Stimulated activated naive CD8-positive, alpha-beta T cell treated with anti-CD3 and anti-CD28 coated beads, Interleukin-15, Interleukin-2, amounts not matched to agents 100 U/mL and 50 U/mL, for 24 hours (primary cell): ENCODE measurements at places on chromosomes 2 and 18.
A peak's percentile ranks its signal among the peaks of the same experiment; 100 is the strongest.

DNA sequence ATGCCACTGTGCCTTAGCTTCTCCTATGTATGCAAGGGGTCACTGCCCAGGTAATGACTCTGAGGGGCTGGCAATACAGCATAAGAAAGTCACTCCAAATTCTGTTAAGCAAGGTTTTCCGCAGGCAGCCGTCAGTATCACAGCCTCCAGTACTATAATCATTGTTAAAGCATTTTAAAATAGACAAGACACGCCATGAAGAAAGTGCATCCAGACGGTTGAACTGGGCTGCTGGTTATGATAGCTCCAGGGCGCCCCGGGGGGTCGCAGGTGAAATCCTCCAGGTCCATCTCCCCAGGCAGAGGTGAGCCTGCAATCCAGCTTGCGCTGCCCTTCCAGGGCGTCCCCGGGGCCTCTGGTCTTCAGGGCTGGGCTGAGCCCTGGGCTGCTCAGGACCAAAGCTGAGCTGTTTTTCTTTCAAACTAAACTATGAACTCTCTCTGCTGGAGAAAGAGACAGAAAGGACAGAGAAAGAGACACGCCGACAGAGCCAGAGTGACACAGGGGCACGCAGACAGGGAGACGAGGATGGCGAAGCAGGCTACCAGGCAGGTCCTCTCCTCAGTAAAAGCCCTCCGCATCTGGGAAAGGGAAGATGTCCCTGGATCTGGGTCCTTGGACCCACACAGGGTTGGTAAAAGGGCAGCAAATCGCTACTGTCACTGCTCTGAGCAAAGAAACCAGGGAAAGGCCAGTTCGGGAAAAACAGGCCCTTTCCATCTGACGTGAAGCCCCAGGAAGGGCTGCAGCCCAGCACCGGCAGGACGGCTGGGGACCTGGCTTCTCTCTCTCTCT lies 2.1 kb upstream of the TWIST2 start:
- no peak for DNase-seq

DNA sequence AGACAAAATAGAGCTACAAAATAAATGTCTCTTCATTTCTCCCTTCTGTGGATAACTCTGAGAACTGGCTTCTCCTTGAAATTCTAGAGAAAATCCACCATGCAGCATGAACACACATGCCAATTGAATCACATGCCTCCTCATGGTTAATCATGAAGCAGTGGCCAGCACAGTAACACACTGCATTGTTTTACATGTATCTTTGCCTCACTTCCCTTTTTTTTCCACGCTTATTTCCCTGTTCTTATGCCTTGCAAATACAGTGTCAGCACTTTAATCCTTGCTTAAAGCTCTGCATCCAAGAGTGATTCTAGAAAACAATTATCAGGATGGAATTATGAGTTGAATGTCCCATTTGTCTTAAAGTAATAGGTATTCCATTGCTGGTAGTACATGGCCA lies 50.3 kb upstream of the ZBTB7C start:
- DNase-seq, result no peak

DNA sequence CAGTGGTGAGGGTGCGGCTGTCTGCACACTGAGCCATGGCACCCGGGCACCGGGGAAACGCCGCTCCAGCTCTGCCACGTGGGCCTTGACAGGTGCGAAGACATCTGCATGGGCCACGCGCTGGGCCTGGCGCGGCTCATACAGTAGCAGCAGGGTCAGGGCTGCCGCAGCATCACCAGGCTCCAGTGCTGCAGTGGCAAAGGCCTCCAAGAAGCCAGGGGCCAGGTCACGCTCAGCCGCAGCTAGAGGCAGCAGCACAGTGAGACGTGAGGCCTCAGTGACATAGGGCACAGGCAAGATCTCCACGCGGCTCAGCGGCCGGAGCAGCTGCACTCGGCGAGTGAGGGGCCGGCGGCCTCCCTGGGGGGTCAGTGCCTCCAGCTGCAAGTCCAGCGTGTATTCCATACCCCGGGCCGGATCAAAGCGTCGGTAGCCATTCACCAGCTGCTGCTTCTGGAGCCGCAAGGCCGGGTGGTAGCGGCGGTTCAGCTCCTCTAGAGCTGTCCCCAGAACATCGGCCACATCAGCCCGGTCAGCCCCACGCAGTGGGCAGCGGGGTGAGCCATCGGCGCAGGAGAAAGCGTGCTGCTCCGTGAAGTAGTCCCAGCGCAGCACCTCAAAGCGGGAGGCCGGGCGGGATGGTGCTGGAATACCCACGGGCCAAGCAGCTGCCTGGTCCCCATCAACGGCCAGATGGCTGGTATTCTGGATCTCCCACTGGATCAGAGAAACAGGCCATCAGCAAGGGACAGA lies 3.5 kb downstream of the CHPF start:
- DNase-seq, result no peak

DNA sequence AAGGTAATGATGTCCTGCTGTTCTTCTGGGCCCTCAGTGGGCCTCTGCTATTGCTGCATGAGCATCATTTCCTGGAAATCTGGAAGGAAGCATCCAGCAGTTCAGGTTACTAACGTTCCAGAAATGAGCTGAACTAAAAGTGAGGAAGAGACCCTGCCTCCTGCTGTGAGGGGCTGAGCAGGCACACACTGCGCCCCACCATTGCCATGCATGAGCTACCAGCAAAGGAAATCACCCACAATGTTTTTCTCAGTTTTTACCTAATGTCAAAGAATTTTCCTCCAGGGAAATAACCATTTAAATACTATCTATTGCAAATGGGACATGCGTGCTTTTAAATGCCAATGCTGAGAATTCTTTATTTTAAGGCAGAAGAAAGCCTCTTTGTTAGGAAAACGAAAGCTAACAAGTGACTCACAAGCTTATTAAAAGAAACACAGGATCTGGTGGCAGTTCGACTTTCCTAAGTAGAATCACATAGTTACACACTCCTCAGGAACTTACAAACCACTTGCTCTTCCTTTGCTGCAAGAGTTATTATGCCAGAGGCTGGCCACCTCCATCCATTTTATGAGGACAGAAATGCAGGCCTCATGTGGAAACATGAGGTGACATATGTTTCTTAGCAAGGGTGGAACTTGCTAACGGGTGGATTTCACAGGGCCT lies 152.6 kb upstream of the TTC39C start:
- no peak for DNase-seq

DNA sequence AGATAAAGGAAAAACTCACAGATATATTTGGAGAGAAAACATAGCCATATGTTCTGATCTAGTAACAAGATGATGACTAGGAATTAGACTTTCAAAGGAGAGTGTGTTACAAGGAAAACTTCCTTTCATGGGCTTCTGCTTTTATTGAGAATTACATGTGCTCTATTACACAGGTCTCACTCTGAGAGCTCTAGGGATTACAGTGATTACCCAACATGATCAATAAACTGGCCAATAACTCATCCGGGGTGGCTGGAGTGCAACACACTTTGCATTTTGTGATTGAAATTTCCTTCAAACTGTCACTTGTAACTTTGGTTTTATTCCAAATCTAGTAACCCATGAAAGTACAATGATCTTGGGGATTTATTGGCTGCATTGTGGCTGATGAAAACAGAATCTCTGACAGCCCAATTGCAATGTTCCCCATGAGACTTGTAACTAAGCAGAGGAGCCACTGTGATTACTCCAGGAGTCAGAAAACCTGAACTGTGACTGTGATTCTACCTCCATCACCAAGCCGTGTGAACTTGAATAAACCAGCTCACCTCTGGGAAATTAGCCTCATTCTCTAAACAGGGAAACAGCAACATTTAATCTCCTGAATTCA lies 40.2 kb upstream of the LRRC30 start:
- DNase-seq, result no peak

DNA sequence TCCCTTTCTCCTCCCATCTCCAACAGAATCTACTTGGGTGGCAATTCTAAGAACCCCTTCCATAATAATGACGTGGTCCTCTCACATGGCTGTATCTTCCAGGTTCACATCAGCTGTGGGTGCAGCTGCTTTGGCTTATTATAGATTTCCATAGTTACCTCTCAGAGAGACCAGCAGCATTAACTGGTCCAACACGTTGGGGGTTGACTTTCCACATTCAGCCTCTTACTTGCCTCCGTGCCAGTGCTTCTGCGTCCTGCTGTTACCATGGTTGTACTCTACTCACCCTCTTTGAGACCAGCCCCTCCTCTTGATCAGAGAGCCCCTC lies 570.7 kb downstream of the PLCL1 start:
- DNase-seq, result no peak

GRCh38 chr2:11422901-11423435 lies 43.0 kb downstream of the E2F6 start:
- DNase-seq, result no peak

DNA sequence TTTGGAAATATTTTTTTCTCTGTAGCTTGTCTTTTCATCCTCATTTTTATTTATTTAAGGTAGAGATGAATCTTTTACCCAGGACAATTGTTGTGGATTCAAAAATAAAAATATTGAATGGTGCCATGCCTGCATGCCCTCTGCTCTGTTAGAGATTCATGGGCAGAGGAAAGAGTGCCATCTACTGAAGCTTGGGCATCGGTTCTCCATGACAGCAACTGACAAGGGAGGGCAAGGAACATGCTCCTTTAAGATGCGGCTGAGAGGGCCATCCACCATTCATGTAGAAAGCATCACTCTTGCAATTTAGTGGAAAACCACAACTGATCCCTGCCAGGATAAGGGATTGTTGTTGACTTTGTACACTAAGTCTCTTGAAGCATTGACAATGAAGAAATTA lies 79.9 kb downstream of the PARD3B start:
- DNase-seq, result no peak

DNA sequence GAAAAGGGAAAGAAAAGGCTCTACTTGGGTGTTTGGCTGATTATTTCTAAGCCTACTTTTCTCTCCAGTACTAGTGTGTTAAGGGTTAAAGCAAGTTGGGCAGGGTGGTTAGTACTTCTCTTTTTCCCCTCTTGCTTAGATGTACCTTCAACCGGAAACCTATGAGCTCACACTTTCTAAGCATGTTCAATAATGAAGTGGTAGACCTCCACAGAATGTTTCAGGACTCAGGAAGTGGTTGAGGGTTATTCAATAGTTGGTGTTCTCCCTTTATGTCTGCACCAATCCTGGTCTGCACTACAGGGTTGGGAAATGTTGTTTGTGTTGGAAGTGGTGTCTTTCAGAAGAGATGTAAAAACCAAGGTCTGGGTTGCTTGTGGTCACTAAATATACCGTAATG lies 137.1 kb downstream of the ZEB2 start:
- peak; percentile 27 for DNase-seq

GRCh38 chr2:46497766-46498165 lies 18.4 kb downstream of the TMEM247 start:
- no peak for DNase-seq

DNA sequence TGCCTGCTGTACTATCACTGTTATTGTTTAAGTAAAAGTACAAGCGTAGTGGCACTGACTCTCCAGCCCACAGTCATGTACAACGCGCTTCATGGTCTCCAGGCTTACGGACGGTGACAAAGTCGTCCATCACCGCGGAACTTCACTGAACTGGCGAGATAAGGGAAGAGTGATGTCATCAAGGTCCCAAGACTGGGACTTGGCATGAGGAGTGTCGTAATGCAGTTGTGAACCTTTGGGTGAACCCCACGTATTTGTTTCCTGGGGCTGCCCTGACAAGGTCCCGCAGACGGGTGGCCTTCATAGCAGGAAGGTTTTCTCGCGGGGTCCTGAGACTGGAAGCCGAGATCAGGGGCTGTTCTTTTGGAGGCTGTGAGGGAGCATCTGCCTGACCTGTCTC lies 17.3 kb downstream of the NFATC1 start:
- DNase-seq, result no peak

- DNase-seq, result no peak
Observed at GRCh38 chr2:135124924-135125886, 73.1 kb downstream of the RAB3GAP1 start.

DNA sequence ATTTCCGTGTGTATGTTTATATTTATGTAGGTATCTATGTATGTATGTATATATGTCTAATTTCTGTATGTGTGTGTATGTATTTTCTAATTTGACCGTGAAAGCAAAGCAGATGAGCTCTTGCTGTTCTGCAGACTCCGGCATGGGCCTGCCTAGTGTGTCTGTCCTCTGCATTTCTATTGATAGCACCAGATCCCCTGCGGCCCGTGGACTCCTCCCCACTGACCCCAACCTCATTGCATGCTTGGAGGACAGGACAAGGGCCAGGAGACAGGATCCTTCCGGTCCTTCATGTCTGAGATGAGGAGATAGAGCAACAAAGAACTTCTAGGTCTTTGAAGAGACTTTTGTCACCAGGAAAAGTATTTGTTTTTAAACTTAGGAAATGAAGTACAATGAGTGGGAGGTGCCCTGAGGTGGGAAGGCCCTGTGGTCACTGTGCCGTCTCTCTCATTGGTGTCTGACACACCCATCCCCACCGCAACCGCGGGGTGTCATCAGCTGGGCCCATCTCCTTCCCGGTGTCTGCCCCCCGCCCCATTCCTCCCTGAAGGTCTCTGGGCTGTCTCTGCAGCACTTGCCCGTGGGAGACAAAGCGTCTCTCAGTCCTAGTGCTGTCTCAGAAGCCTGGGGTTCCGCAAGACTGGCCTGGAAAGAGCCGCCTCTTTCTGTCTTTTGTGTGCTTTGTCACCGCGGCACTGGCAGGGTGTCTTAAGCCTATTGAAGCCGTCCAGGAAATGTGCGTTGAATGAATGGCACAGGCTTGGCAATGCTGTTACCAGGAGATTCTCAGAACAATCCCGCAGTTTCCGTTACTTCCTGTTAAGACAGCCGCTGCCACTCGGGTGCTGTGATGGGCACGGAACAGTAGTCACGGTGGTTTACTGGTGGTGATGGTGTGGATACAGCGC lies 216.4 kb downstream of the AGAP1 start:
- no peak for DNase-seq

DNA sequence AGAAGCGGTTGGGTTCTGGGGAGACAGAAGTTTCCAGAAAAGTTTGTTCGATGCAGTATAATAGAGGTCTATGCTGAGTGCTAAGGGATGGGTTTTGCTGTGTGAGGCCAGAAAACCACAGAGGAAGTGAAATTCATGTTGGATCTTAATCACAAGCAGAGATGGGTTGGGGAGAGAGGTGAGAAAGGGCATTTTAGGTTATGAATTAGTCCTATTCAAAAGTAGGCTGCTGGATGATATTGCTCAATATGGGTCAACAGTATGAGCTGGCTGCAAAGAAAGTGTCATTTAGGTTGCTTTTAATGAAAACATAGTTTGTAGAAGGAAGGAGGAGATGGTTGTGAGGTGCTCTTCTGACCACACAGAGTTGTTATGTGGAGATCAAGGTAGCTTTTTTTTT lies 118.8 kb upstream of the LHCGR start:
- DNase-seq, result no peak
